ENCODE measurements at places on chromosomes 1 and 21. TPM values are rescaled to one million over a fixed set of nuclear protein-coding genes. Genes with fewer than 3 reads are reported as not detected.

DNA sequence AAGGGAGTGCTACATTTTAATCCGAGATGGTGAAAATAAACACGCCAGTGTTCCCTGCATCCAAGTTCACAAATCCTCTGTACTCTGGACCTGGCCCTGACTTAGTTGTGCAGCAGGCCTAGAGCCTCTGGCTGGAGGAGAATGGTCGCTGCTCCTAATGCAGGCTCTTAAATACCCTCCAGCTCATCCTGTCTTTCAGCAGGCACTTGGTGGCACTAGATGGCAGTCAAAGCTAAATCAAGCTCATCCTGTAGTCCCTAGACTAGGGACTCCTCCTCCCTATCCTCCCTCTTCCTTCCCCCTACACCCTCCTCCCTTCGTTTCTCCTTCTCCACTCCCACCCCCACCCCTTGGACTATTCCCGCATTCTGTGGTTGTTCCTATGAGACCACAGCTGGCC lies 41.6 kb upstream of the MTR start:
- DNase-seq: peak; percentile 34

The KRTAP19-3 gene
- total RNA-seq: not detected

- DNase-seq: no peak
Observed at GRCh38 chr1:121522061-121522759, 337.4 kb downstream of the SRGAP2C start.

DNA sequence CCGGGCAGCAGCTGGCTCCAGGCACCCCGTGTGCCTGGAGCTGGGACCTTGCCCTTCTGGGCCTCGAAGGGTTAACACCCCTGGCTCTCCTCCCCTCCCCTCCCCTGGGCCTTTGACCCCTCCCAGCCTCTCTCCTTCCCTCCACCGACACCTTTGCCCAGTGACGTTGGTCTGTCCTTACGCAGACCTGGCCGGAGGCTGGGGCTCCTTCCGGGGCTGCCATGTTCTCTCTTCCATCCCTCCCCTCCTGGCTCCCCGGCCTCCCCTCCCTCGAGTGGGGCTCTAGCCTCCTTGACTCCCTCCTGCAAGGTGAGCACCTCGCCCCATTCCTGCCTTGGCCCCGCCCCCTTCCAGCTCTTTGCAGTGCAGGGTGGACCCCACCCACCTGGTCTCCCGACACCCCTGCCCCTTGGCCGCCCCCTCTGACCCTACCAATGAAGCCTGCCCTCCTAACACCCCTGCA lies at the start of gene TMEM82:
TSS of gene TMEM82 (plus strand) at position 161 of the 463 bp plus-strand sequence. CDS start at position 222, 61 bp downstream.
- no peak for DNase-seq

DNA sequence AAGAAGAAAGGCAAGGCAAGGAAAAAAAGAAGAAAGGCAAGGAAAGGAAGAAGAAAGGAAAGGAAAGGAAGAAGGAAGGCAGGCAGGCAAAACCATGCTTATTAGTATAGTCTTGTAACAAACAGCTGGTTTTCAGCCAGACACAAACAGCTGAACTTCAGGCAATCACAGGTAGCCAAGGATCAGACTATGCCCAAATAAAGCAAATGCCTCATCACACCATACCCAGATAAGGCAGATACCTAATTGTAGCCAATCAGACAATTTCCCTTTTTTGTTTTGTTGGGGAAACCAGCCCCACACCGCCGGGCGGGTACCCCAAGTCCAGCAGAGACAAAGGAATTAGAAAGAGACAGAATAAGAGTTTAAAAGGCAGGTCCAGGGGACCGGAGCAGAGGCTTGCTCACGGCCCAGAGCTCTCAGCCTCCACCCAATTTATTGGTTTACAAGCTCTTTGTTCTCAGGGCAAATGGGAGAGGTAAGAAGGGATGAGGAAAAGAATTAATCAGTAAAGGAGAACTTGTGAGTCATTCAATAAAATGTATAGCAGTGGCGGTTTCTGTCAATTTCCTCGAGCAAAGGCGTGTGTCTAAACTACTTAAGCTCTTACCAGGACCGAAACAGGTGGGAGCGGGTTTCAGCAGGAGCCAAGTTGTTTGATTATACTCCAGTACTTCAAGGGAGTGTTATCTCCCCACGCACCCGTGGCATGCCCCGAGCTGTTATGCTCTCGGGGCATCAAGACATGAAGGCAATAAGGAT lies 886.8 kb downstream of the KCNT2 start:
- no peak for DNase-seq

The NR1I3 gene
- total RNA-seq: not detected

The WNT4 gene
- total RNA-seq: not detected

Measured in activated naive CD4-positive, alpha-beta T cell treated with anti-CD3 and anti-CD28 coated beads for 36 hours (primary cell).